Tibial nerve (tissue), 4 donors: ENCODE measurements at places on chromosomes 6 and 20.

DNA sequence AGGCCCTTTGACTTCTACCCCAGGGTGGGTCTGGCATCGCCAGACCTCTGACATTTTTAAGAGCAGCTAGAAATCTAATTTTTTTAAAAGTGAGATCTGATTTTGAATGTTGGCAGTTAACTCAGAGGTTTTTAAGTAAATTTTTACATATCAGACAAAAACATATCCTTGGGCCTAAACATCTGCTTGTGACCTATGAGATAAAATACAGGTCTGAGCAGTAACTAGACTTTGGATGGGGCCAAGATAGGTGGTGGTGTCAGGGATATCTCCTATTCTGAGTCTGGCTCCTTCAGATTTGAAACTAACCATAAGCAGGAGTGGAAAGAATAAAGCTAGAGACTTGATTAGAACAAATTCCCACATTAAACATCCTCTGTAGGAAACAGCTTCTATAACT lies 17.6 kb downstream of the RALY start:
- DNase-seq = no peak

DNA sequence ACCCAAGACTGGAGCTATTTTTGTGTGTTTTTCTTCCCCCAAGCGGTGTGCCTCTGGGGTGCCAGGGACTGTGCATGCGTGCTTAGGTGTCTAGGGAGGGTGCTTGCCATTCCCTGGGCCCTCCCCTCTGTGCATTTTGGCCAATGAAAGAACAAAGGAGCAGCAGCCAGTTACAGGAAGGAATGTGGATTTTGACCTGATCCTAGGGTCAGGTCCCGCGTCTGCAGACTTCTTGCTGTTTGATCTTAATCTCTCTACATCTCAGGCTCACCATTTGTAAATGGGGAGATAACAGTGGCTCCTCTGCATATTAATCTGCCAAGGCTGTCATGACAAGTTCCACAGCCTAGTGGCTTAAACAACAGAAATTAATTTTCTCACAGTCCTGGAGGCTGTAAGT lies 699.1 kb downstream of the QKI start:
- DNase-seq = no peak

DNA sequence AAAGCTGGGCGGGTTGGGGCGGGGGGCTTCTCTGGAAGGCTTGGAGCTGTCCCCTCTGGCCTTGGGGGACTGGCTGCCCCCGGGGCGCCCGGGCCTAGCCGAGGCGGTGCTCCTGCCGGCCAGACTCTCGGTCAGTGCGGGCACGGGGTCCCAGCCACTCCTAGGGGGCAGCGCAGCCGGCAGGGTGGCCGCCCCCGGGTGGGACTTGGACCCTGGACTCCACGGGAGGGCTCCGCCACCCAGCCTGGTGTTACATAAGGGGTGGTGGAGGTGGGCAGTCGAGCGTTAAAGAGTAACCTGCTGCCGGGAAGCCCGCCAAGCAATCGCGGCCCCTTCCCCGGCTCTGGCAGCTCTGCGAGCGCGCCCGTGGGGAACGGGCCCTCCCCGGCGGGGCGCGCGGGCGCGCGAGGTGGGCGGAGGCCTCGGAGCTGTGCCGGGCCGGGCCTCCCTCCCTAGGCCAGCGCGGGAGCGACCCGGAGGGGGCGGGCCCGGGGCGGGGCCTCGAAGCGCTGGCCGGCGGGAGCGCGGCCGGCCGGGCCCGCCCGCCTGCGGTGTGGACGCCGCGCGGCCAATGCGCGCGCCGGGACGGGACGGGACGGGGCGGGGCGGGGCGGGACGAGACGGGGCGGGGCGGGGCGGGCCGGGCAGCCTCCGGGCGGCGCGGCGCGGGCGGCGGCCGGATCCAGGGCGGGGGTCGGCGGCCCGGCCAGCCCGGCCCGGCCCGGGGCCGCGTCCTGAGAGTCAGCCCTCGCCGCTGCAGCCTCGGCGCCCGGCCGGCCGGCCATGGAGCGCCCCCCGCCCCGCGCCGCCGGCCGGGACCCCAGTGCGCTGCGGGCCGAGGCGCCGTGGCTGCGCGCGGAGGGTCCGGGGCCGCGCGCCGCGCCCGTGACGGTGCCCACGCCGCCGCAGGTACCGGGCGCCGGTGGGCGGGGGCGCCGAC lies at the start of gene SLC2A4RG:
TSS of gene SLC2A4RG (plus strand) at position 647 of the 940 bp plus-strand sequence. CDS start at position 784, 137 bp downstream.
- DNase-seq = peak; percentile 38

GRCh38 chr6:93786474-93787330 lies 367.3 kb upstream of the EPHA7 start:
- no peak for DNase-seq

DNA sequence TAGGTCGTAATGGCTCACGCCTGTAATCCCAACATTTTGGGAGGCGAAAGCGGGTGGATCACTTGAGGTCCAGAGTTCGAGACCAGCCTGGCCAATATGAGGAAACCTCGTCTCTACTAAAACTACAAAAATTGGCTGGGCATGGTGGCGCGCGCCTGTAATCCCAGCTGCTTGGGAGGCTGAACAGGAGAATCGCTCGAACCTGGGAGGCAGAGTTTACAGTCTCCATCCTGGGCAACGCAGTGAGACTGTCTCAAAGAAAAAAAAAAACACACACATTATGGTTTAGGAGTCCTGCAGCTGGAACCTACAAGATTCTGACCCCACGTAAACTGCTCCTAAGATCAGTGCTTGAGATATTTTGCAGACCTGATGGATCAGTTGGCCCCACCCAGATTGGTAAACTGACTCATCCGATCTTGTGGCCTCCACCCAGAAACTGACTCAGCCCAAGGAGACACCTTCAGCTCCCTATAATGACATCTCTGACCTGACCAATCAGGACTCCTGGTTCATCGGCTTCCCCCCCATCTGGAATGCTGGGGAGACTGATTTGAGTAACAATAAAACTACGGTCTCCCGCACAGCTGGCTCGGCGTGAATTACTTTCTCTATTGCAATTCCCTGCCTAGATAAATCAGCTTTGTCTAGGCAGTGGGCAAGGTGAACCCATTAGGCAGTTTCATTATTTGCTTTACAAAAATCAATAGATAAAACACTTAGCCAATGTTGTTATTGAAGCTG lies 96.2 kb upstream of the BTN3A2 start:
- no peak for DNase-seq

DNA sequence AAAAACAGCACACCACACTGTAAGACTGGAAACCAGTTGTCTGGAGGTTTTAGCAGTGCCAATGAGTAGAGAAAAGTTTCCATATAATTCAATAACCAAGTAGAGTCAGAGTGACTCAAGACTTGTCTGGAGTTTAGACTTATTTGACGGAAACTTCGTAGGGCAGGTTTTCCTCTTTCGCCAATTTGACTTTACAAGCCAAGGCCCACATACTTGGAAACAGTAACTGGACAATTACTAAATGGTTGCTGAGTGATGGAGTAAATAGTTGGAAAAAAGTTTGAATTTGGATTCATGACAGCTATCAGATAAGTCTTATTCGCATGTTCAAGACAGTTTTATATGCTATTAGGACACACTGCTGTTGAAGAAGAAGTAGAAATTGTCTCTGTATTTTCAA lies 48.1 kb upstream of the CTAGE9 start:
- no peak for DNase-seq

DNA sequence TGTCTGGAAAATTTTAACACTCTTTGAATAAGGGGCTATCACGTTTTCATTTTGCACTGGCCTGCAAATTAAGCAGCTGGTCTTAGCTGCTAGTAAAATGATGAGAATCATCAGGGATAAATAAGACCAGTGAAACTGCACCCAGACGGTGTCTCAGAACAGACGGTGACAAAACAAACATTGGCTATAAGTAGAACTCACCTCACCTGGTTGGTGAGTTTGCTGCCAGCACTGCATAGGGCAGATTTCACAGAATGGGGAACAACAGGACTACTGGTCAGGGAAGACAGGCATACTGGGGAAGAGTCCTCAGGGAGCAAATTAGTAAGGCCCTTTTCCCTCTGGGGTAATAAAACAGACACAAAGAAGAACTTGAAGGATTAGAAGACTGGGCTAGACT lies 175.9 kb upstream of the CITED2 start:
- DNase-seq = no peak

- peak; percentile 63 for DNase-seq
Observed at GRCh38 chr6:110554966-110555460, 78.6 kb upstream of the SLC22A16 start.

- DNase-seq = no peak
Observed at GRCh38 chr6:98764373-98764911, 69.9 kb upstream of the POU3F2 start.

DNA sequence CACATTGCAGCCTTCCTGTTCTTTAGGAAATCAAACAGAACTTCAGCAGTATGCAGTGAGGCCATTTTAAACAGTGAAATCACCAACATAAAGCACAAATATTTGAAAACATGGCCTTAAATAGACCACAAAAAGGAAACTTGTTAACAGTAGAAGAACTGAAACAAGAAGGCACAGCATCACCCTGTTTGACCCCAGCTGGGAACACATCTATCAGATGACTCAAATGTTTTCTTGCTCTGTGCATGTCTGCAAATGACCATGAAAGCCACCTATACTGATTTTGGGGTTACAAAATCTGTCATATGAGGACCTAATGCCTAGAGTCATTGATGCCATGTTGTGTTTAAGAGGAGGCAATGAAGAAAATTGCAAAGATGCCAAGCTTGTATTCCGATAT lies 123.8 kb upstream of the ADGRF1 start:
- no peak for DNase-seq

GRCh38 chr20:5354901-5355300 lies 38.1 kb upstream of the PROKR2 start:
- DNase-seq = no peak

DNA sequence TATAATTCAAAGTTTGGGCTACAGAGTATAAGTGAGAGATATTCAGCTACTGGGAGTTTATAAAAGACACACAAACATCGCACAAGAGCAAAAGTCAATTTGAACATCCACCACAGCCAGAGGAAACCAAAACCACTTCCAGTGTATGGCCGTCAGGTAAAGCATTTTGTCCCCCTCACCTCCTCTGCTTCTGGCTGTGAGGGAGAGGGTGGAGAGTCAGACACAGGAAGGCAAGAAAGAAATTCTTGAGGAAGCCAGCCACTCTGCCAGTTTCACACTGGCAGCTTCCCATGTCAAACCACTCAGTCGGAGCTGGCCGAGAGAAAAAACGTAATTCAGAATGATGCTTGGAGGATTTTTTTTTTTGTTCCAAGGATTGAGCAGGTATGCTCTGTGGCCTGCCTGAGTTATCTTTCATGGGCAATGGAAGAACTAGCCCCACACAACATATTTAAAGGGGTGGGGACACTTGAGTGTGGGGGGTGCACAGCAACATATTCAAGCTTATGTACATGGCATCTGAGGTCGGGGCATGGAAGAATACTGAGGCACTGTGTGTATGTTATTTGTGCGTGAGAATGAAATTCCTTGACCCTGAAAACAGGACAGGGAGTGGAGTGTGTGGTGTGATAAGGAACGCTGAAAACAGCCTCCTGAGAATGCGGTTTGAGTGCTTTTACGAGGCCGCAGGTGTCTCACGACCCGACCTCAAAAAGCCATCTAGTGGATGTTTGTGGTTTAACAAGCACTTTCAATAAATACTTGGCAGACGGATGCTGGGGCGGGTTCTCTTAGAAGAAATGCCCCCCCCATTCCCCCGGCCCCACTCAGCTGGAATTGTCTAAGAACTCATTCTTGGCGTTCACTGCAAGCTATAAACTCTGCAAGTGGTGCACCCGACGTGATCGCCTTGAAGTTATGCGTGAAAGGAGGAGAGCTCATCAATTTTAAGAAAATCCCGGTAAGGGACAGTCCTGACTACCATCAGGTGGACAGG lies 27.5 kb upstream of the ZBTB22 start:
- peak; percentile 33 for DNase-seq

DNA sequence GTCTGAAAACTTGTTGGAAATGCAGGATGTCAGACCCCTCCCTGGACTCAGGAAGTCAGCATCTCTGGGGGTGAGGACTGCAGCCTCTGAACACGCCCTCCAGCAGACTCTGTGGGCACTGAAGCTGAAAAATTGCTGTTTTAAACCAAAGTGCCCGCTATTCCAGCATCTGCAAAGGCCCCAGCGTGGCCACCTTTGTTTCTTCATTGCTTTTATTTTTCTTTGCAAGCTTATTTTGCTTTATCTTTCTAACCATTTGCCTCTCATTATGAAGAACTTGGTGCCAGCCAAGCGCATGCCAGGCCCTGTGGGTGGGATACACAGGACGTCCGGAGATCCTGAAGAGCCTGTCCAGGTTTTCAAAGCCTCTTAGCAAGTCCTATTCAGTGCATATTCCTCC lies 203.9 kb upstream of the CST7 start:
- no peak for DNase-seq

GRCh38 chr6:132458887-132459604 lies 53.9 kb downstream of the STX7 start:
- DNase-seq = no peak

DNA sequence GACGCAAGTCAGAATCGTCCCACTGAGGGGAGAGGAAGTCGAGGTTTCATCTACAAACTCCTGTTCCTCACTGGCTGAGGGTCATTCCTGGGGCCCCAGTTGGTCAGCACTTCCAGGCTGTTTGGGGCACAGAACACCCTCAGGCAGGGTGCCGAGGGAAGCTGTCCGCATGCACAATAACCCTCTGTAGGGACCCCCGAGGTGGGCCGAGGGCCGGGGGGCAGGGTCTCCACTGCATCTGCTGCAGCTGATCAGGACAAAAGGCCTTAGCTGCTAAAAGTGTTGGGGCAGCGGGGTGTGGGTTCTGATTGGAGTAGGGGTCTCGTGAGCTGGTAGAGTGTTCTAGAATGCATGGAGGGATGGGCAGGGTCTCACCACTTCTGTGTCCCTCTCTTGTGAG lies 125.1 kb downstream of the TOX2 start:
- DNase-seq = no peak

DNA sequence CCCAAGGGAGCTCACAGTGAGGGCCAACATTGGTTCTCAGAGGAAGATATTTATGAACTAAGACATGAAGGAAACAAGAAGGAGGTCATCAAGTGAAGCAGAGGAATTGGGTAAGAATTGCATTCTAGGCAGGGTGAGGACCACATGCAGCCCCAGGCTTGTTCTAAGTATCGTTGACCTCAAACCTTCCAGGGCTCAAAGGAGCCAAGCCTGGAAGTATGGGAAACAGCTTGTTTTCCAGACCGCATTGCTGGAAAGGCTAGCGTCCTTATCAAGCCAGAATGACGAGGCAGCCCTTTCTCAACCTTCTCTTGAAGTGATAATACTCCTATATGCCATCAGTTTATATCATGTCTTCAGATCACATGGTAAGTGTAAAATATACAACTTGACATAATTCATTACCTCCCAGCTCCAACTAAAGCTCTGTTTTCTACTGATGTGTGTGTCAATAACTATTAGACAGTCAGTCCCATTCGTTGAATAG lies 79.6 kb downstream of the PHACTR2 start:
- no peak for DNase-seq

DNA sequence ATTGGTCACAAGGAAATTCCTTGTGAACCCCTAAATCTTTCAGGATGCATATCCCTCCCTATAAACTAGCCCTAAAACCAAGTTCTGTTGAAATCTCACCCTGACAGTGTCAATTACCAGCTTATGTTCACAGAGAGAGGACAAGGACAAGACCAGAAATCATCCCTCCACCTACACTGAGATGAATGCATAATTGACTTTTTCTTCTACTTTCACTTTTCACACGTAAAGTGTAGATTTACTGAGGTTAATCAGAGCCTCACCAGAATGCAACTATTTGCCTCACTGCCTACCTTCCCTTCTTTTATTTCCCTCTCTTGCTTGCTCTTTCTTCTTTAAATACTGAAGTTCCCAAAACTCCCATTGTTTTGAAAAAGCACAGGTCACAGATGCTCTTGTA lies 15.3 kb upstream of the NKAIN2 start:
- DNase-seq = no peak

- DNase-seq = no peak
Observed at GRCh38 chr20:51886891-51887608, 84.7 kb upstream of the SALL4 start.
